ENCODE measurements at places on chromosomes 5 and 9. TPM values are rescaled to one million over a fixed set of nuclear protein-coding genes. Genes with fewer than 3 reads are reported as not detected.

PNPLA7 gene
- 2.0 TPM for total RNA-seq

MROH2B gene
- not detected for total RNA-seq

RNF130 gene
- 68.7 TPM for total RNA-seq

PCDHGA5 gene
- total RNA-seq = 3.0 TPM

TMEM8B gene
- 9.7 TPM for total RNA-seq

HEMGN gene
- not detected for total RNA-seq

- no peak for DNase-seq
These were observed 140.3 kb downstream of the RASEF start for GRCh38 chr9:82922686-82923085.

DNA sequence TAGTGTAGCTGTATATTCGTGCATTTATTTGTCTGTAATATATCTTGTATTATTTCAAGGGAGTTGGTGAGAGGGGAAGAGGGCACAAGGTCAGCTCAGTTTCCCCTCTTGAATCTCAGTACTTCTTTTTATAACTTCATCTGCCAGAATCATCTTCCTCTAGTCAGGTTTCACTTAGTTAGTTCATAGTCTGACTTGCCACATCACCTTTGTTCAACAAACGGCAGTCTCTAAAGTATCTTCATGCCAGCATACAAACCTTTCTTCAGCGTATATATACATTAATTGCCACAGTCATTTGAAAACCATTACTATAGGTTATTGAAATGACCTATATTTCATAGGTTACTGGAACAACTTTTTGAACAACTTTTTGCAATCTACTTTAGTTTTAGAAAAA is 1.6 kb downstream of the ECM2 start:
- DNase-seq = no peak

GRCh38 chr9:106857811-106858470 is 5.0 kb upstream of the ZNF462 start:
- no peak for DNase-seq

DNA sequence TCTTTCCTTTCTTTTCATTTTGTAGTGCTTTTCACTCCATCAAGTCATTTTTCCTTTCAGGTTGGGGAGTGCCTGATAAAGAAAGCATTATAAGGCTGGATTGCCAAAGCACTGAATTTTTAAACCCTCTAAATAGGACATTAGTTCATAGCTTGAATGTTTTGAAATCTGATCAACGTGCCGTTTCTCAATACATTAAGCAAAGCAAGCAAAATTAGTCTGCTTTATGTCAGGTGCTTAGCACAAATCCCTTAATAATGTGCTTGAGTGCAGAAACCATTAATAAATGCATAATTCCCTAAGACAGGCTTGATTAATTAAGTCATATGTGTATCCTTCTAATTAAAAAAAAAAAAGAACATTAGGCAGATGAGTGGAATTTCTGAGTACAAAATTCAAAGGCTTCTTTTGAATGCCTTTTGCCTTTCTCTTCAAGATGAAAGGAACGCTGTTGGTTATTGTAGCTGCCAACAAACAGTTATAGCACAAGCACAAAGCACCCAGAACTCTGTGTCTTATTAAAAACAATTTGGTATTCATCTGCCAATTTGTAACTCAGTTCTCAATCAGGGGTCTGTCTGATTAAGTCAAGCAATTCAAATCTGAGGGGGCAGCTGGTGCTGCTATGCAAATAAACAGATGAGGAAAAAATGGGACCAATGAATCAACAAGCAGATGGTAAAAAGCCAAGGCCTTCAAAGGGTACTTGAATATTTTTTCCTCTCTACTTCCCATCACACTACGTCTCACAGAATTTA is 233.7 kb downstream of the TLE1 start:
- no peak for DNase-seq

GRCh38 chr9:26882154-26882553 is 10.4 kb downstream of the CAAP1 start:
- no peak for DNase-seq

DNA sequence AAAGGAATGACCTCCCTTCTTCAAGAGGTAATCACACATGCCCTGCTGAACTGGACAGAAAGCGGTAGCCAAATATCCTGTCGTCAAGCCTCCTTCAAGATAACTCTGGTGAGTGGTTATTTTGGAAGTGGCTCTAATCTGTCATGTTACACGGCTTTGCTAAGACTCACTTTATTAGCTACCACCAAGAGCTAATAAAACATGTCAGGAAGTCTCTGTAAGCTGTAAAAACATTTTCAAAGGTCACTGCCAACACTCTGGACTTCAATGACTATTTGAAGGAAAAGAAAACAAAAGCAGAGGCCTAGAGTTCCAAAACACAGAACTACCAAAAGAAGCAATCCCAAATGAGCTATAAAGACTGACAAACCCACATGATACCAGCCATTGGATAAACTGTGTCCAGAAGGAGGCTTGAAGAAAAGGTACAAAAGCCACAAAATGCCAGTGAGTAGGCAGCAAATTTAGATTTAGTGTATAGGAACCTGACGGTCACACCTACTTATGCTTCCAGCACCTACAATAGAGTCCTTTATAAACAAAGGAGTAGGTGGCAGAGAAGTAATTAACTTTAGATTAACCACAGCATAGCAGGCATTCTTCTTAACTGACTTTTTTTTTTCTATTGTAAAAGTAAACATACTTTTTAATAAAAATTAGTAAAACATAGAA is 97.3 kb upstream of the EQTN start:
- DNase-seq = no peak

GRCh38 chr5:158695595-158696330 is 404.0 kb downstream of the EBF1 start:
- DNase-seq = peak; percentile 96

- DNase-seq = no peak
These were observed 78.1 kb upstream of the HMHB1 start for GRCh38 chr5:143733665-143734455.

- DNase-seq = no peak
These were observed 56.2 kb downstream of the GLRA1 start for GRCh38 chr5:151868451-151868850.

DNA sequence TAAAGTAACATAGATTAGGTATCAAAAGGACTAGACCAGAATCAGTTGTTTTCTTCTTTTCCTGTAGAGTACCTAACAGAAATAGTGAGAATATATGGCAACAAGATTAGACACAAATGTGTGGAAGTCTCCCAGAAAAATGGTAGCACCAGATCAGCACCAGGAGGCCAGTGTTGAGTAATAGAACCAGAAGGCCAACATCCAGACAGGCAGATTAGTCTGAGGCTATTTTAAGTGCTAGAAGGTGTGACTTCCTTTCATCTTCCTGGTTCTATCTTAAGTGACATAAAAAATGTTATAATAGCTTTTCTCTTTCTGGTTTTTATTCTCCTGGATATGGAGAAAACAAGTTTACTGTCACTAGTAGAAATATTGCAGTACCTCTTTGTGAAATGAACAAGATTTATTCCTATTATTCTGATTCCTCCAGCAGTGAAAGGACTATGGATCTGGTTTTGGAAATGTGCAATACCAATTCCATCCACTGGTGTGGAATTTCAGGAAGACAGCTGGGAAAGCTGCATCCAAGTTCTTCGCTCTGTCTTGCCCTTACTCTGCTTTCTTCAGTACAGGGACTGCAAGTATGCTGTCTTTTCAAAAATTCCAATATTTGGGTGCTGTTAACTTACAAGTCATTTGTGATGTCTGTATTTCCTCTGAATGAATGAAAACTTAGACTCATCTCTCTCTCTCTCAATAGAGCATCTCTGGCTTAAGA is 39.1 kb downstream of the SHLD3 start:
- peak; percentile 55 for DNase-seq

- peak; percentile 70 for DNase-seq
These were observed 70.4 kb upstream of the FBXW11 start for GRCh38 chr5:172076761-172077244.

Data from endodermal cell (in vitro differentiated cells).